ENCODE measurements at places on chromosomes 7 and 10.

DNA sequence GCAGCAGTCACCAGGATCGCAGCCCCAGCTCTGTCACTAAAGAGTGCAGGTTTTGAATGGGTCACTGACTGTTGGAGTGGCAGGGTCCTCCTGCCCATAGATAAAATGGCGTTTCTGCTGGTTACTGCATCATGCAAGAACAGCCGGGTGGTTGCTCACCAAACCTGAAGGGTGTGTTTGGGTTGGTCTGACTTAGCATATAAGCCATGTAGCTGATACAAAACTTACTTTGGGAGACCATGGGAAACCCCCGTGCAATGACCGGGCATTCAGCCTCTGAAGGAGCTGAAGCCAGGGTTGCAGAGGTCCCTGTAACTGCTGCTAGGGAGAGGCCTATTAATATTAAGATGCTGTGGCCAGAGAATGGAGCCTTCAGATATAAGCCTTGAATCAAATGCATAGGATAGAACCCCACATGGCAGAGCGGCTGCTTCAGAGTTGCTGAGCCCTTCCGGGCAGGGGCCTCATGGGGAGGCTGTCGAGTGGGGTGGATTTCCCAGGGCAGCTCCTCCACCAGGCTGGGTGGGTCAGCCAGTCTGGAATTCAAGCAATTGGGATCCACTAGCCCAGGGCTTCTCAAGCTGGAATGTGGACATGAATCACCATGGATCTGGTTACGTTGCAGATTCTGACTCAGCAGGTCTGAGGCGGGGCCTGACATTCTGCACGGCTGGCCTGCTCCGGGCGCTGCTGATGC is 70.9 kb upstream of the CTBP2 start:
- DNase-seq: no peak

DNA sequence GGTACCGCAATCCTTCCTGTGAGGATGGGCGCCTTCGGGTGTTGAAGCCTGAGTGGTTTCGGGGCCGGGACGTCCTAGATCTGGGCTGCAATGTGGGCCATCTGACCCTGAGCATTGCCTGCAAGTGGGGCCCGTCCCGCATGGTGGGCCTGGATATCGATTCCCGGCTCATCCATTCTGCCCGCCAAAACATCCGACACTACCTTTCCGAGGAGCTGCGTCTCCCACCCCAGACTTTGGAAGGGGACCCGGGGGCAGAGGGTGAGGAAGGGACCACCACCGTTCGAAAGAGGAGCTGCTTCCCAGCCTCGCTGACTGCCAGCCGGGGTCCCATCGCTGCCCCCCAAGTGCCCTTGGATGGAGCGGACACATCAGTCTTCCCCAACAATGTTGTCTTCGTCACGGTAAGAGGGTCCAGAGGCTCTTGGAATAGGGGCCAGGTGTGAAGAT is 1.7 kb downstream of the MEPCE start:
- no peak for DNase-seq

- no peak for DNase-seq
Measured at GRCh38 chr10:29839826-29840515, 205.2 kb upstream of the SVIL start.

- DNase-seq: no peak
Measured at GRCh38 chr7:4188651-4189050, 493.4 kb upstream of the FOXK1 start.

GRCh38 chr10:122590153-122590552 is 29.6 kb downstream of the DMBT1 start:
- DNase-seq: no peak

DNA sequence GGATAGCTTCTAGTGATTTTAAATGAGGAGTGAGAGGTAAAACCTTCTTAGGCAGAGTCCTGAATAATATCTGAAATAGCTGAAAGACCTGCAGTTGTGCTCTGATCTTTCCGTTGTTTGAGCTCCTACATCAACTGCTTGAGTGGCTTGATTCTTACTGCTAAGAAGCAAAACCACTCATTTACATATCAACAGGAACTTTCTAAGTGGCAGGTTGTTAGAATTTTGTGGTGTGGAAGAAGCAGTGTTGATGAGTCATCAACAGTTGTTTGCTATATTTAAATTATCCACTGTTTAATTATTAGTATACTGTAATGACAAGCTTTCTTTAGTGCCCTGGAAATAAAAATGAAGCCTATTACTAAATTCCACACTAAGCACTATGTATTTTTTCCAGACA is 689.5 kb downstream of the DNAJB9 start:
- no peak for DNase-seq

DNA sequence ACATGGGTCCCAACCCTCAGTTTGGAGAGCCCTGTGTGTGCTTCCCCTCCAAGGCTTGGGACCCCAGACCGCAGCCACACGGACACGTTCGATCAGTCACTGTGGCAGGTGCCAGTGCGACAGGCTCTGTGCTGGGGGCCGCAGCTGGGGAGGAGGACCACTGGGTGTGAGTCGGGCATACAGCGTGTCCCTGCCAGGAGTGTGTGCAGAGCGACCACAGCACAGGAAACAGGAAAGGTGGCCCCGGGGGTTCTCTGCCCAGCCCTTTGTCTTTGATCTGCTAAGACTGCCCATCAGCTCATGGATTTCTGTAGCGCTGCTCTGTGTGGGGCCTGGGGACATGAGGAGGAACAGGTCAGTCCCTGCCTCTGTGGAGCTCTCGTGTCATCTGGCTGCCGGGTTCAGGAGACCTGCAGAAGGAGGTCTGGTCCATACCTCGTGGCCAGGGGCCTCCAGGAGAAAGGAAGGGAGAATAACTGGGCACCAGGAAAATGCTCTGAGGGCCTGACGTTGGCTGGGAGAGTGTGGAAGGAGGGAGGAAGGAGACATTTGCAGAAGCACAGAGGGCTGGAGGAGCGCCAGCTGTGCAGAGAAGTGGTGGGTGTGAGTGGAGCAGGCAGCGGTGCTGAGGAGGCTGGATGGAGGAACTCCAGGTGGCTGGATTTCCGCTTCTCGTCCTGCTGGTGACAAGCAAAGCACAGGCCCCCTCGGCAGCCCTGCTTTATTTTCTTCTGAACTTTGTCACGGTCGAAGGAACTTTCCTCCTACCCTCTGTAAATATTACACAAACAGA is 4.1 kb downstream of the NUDT1 start:
- DNase-seq: no peak
